Fibroblast of lung (primary cell): ENCODE measurements at places on chromosomes 2 and 18. TPM values are rescaled to one million over a fixed set of nuclear protein-coding genes. Genes with fewer than 3 reads are reported as not detected.

DNA sequence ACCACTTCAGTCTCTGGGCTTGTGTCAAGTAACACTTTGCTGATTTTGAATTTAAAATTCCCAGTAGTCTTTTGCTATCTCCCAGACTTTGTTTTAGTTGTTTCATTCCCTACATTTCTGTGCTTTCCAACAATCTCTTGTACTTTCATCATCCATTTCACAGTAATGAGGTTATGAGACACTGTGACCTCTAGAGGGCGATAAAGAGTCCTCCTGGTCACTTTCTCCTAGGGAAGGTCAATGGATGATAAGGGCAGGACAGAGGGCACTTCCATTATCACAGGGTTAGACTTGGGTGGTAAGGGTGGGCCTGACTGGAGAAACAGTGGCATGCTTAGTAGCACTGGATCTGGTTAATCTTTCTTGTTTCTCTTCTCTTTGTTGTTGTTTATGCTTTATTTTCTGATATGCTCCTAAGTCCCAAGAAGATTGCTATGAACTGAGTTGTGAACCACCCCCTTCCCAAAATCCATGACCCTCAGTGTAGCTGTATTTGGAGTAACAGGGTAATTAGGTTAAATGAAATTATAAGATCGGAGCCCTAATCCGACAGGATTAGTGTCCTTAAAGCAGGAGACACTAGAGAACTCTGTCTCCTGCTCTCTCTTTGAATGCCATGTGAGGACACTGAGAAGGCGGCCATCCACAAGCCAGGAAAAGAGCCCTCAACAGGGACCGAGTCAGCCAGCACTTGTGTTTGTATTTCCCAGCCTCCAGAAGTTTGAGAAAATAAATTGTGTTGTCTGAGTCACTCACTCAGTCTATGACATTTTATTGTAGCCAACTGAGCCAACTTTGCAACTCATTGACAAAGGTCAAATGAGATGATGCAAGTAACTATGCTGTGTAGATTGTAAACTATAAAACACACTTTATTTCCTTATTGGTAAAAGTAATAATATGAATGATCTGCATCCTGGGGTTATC lies 779.2 kb downstream of the CNTNAP5 start:
- no peaks in the 10 kb centered on the region for H3K4me1 ChIP-seq
- peak; percentile 57 for DNase-seq
- H3K36me3 ChIP-seq: no peaks in the 10 kb centered on the region
- no peak overlapping the region for H3K4me3 ChIP-seq
- no peaks in the 10 kb centered on the region for H3K27me3 ChIP-seq

C2orf66 gene
- 0.10 TPM in 1 of 2 replicates, not detected in the other for polyA plus RNA-seq

SLC20A1 gene
- 77.3 and 154 TPM in 2 replicates for polyA plus RNA-seq

ZNF385B gene
- polyA plus RNA-seq: 0.06 TPM in 1 of 2 replicates, not detected in the other

ERBB4 gene
- 0.08 and 0.10 TPM in 2 replicates for polyA plus RNA-seq

DNA sequence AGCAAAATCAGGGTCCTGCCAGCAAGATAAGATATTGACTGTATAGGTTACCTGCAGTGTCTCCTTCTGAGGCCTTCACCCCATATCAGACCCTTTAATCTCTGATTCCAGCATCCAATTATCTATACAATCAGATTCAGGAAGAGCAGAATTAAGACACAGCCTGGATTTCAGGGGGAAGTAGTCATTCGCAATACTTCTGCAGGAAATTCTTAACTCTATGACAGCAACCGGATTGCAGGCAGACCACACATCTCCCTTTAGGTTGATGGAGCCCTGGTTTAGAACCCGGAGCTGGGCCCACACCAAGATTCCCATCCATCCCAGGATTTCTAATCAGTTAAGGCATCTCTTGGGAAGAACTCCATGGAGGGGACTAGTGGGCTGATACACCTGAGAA lies 9.5 kb downstream of the ARL4C start:
- H3K4me1 ChIP-seq: no peaks in the 10 kb centered on the region
- H3K4me3 ChIP-seq: no peak overlapping the region
- no peaks in the 10 kb centered on the region for H3K36me3 ChIP-seq

DNA sequence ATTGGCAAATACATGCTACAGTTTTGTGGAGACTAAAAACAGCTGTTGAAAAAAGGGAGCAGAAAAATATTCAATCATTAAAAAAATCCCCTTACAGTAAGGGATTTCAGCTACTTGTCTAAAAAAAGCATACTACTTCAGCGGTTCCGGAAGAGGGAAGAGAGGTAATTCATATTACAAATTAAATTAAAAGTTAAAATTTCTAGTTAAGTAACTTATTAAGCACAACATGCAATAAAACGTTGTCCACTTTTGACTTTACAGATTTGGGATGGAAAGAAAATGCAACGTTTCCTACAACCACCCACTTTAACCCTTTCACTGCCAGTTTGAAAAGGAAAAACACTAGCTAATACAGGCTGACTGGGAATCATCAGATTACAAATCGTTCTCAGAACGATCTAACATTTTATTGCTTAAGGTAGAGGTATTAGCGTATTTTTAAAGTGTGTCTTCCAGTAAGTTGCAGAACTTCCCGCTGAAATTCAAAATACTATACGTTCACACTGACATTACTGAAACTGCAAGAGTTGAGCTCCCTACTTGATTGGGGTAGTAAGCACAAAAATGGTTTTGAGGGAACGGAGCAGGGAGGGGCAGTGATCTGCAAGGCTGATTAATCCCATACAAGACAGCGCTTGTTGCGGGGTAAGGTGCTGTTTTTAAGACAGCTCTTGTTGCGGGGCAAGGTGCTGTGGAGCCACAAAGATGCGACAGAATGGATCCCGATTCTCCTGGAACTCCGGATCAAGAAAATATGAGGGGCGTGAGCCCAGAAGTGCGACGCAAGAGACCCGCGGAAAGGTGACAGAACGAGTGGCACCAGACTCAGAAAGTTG lies 743 bp downstream of the HADHA start:
- H3K4me3 ChIP-seq: peak overlapping the region; percentile 81
- peak overlapping the region; percentile 88 for H3K27ac ChIP-seq
- no peaks in the 10 kb centered on the region for H3K36me3 ChIP-seq
- peaks cover 10% of the 10 kb centered on the region for H3K4me1 ChIP-seq
- H3K27me3 ChIP-seq: no peaks in the 10 kb centered on the region
- DNase-seq: peak; percentile 50

DNA sequence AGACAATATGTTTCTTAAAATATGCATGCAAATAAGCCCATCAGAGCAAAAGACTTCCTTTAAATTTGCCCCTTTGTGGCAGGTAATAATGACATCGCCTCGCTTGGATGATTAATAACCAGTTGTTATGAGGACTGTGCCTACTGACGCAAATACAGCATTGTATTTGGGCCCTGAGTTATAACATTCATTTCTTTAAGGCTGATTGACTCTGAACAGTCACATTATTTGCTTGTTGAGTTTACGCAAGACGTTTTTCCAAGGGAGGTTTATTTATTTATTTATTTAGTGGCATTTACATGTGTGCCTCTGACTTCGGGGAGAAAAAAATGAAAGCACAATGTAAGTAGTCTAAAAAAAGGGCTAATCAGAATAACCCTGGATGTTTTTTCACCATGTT lies 88.3 kb downstream of the SLC8A1 start:
- H3K27me3 ChIP-seq: no peaks in the 10 kb centered on the region
- peak overlapping the region; percentile 34 for H3K27ac ChIP-seq
- DNase-seq: peak; percentile 69
- peaks cover 2% of the 10 kb centered on the region for H3K4me1 ChIP-seq

DNA sequence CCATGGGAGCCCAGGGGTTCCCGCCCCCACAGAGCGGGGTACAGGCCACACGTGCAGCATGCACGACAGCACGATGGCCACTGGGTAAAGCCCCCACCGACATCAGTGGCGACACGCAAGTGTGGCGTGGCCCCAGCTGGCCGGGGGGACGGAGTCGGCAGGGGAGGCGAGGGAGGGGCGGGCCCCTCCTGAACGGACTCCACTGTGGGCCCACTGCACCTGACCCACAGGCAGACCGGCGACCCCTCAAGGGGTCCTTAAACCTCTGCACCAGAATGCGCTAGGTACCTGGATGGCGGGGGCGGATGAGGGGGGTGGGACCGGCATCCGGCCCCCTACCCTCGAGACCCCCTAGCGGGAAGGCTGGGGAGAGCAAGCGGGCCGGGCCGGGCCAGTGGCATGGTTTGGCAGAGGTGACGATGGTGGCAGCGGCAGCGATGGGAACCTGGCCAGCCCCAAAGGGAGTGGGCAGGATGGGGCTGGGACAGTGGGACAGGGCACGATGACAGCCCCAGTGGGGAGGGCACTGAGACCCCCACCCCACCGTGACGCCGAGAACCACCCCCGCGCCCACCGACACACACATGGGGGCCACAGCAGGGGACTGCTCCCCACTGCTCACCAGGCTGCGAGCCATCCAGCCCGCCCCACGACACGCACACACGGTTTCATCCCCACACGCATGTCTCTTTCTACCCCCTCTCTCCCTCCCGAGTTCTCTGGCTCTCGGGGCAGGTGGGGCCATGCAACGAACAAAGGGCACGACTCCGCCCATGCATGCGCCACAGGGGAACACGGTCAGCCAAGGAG lies 91.9 kb upstream of the ANKRD30BL start:
- H3K27ac ChIP-seq: no peak overlapping the region
- no peaks in the 10 kb centered on the region for H3K27me3 ChIP-seq
- H3K4me1 ChIP-seq: no peaks in the 10 kb centered on the region
- H3K4me3 ChIP-seq: no peak overlapping the region

GRCh38 chr2:176399074-176399598 lies 129.9 kb downstream of the MTX2 start:
- H3K27ac ChIP-seq: no peak overlapping the region
- no peak overlapping the region for H3K4me3 ChIP-seq
- DNase-seq: no peak
- H3K27me3 ChIP-seq: no peaks in the 10 kb centered on the region

- peaks cover 6% of the 10 kb centered on the region for H3K4me1 ChIP-seq
- H3K27ac ChIP-seq: no peak overlapping the region
- H3K4me3 ChIP-seq: no peak overlapping the region
- H3K27me3 ChIP-seq: no peaks in the 10 kb centered on the region
- no peaks in the 10 kb centered on the region for H3K36me3 ChIP-seq
Observed at GRCh38 chr2:145751629-145752028, 1231.7 kb upstream of the ZEB2 start.

TTC21B gene
- polyA plus RNA-seq: 6.3 and 7.3 TPM in 2 replicates

GRCh38 chr2:38948995-38949394 lies 59.3 kb downstream of the ARHGEF33 start:
- no peaks in the 10 kb centered on the region for H3K27me3 ChIP-seq
- no peak for DNase-seq
- no peak overlapping the region for H3K4me3 ChIP-seq
- peaks cover 2% of the 10 kb centered on the region for H3K4me1 ChIP-seq
- no peaks in the 10 kb centered on the region for H3K36me3 ChIP-seq

GRCh38 chr2:230160112-230160660 lies 59.6 kb downstream of the SP110 start:
- H3K4me1 ChIP-seq: no peaks in the 10 kb centered on the region
- no peaks in the 10 kb centered on the region for H3K36me3 ChIP-seq
- no peak overlapping the region for H3K4me3 ChIP-seq
- no peak overlapping the region for H3K27ac ChIP-seq
- no peaks in the 10 kb centered on the region for H3K27me3 ChIP-seq
- DNase-seq: peak; percentile 11

DNA sequence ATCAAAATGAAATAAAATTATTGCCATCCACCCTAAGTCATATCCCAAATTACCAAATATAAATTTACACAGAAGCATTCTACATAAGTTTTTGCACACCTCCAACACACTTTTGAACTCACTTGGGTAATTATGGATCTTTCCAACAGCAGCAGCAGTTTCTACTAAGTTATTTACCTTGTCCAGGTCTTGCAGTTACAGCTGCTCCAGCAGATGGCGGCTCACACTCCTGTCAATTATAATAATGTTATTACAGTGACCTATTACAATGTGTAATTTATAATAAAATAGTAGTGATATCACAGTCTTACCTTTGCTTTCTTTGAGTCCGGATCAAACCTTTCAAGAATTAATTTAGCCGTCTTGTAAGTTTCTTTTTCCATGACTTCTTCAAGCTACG lies 37.9 kb downstream of the LNPK start:
- H3K27me3 ChIP-seq: no peaks in the 10 kb centered on the region
- H3K36me3 ChIP-seq: no peaks in the 10 kb centered on the region
- H3K27ac ChIP-seq: no peak overlapping the region
- no peak for DNase-seq
- no peak overlapping the region for H3K4me3 ChIP-seq

GRCh38 chr2:21924640-21925285 lies 801.0 kb downstream of the TDRD15 start:
- no peaks in the 10 kb centered on the region for H3K27me3 ChIP-seq
- DNase-seq: no peak
- H3K4me3 ChIP-seq: no peak overlapping the region
- no peaks in the 10 kb centered on the region for H3K4me1 ChIP-seq
- no peaks in the 10 kb centered on the region for H3K36me3 ChIP-seq

TUBA4B gene
- not detected in 2 replicates for polyA plus RNA-seq

ALK gene
- 0.01 and 0.02 TPM in 2 replicates for polyA plus RNA-seq

DNA sequence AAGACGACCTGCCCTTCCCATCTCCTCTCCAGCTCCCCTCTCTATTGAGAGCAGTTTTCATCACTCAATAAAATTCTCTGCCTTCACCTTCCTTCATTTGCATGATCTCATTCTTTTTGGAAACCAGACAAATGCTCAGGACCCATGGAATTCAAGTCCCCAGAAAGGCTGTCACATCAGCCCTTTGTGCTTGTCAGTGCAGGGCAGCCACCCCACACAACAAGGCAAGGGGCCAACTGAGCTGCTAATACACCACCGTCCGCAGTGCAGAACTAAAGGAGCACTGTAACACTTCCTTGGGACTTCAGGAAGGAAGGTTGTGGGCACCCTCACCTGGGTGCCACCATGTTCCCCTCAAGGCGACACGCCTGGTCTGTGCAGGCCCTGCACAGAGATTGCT lies 26.2 kb downstream of the MCEE start:
- no peaks in the 10 kb centered on the region for H3K36me3 ChIP-seq
- H3K4me3 ChIP-seq: no peak overlapping the region
- no peaks in the 10 kb centered on the region for H3K27me3 ChIP-seq
- DNase-seq: no peak
- H3K27ac ChIP-seq: no peak overlapping the region
- H3K4me1 ChIP-seq: peaks cover 10% of the 10 kb centered on the region

DNA sequence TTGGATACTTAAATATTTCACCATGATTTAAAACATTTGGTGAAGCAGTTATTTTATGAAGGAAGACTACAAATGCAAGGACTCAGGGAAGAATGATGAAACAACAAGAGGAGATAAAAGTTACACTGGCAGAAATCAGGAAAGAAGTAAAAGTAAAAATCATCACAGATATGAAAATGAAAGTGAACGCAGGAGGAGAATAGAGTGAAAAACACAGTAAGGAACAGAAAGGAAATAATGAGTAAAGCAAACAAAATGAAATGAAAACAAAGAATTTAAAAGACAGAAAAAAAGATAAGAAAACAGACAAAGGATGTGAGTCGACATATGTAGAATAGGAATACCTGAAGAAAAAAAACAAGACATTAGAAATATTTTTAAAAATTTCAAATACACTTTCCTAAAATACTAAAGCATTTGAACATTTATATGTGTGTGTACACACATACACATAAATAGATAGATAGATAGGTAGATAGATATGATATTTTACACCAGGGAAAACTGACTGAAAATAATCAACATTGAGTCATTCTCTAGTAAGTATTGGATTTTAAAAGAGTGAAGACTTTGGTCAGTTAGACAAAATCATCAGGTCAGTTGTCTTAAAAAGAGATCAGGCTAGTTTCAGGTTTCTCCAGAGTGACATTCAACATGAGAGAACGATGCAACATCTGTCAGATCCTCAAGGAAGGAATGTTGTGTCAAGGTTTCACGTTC lies 12.1 kb upstream of the KDSR start:
- no peak for DNase-seq
- H3K4me1 ChIP-seq: no peaks in the 10 kb centered on the region
- no peaks in the 10 kb centered on the region for H3K36me3 ChIP-seq
- no peaks in the 10 kb centered on the region for H3K27me3 ChIP-seq
- no peak overlapping the region for H3K27ac ChIP-seq
- H3K4me3 ChIP-seq: no peak overlapping the region

IL1R1 gene
- 167 and 232 TPM in 2 replicates for polyA plus RNA-seq
